ENCODE measurements at places on chromosomes 1 and 21. TPM values are rescaled to one million over a fixed set of nuclear protein-coding genes. Genes with fewer than 3 reads are reported as not detected.

Gene BLACAT1
- 1.0 TPM for total RNA-seq

Gene TAS1R1
- not detected for total RNA-seq

Gene LCE3D
- not detected for total RNA-seq

Gene CFHR1
- not detected for total RNA-seq

- peaks cover 23% of the 10 kb centered on the region for H3K4me1 ChIP-seq
- DNase-seq, result peak; percentile 38
- H3K4me3 ChIP-seq, result peak overlapping the region; percentile 2
- H3K27me3 ChIP-seq, result no peaks in the 10 kb centered on the region
Observed at GRCh38 chr1:29259802-29260441, 23.6 kb downstream of the PTPRU start.

GRCh38 chr1:79929356-79929755 is 922.8 kb upstream of the ADGRL4 start:
- H3K4me1 ChIP-seq, result no peaks in the 10 kb centered on the region
- H3K4me3 ChIP-seq, result no peak overlapping the region
- no peak for DNase-seq
- H3K36me3 ChIP-seq, result no peaks in the 10 kb centered on the region
- H3K27me3 ChIP-seq, result no peaks in the 10 kb centered on the region
- no peak overlapping the region for H3K27ac ChIP-seq

DNA sequence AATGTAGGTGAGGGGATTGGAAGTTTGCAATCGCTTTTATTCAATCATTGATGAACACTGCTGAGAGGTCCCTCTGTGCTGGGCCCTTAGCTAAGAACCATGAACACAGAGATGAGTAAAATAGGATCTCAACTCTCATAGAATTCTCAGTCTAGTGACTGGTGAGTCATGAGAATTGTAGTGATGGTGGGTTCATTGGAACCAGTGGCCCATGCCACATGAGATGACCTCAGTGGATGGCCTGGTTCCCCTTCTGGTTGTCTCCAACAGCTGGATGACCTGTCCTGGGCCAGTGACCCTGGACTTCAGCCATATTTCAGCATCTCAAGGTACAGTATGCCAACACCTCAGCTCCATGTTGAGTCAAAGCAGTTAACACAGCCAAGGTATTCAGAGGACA is 21.3 kb upstream of the S100A10 start:
- H3K4me1 ChIP-seq, result no peaks in the 10 kb centered on the region
- DNase-seq, result no peak
- no peaks in the 10 kb centered on the region for H3K27me3 ChIP-seq
- no peak overlapping the region for H3K4me3 ChIP-seq
- no peak overlapping the region for H3K27ac ChIP-seq
- H3K36me3 ChIP-seq, result no peaks in the 10 kb centered on the region

DNA sequence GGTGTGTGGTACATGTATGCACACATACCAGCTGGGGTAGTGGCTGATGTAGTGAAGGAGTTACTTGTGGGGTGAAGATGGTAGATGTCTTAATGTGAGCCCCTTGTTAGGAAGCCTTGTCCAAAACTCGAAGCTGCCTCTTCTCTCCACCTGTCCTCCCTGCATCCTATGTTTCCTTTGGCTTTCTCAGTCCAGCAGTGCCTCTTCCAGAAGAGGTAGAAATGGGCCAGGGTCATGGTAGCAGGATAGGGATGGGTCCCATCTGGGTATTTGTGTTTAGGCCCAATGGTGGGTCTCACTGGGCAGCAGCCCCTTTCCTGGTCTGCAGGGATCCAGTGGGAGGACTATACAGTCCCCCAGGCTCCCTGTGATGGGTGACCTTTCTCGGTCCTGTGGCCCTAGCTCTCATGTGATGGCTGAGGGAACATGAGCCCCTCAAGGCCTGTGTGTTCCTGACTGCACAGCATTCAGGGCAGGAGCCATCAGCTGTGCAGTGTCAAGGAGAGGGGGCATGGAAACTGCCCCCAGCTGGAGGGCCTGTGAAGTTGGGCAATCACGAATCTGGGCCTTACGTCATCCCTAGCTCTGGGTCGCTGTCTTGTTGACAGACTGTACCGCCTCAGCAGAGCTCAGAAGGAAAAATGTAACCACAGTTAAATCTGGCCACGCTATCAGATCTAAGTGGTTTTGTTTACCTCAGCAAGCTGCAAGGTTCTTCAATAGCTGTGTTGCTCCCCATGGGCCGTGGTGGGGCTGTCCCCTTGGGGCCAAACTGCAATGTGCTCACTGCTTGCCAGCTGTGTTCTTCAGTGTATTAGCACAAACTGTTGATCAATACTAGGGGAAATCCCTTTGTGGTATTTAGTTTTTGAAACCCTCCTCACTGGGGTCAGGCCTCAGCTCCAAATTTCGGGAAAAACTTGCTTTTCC is 82.7 kb downstream of the NOS1AP start:
- no peaks in the 10 kb centered on the region for H3K36me3 ChIP-seq
- H3K27ac ChIP-seq, result no peak overlapping the region
- H3K4me3 ChIP-seq, result no peak overlapping the region
- no peak for DNase-seq
- H3K4me1 ChIP-seq, result peaks cover 8% of the 10 kb centered on the region

- no peaks in the 10 kb centered on the region for H3K27me3 ChIP-seq
- DNase-seq, result no peak
- H3K27ac ChIP-seq, result no peak overlapping the region
- H3K4me1 ChIP-seq, result peaks cover 25% of the 10 kb centered on the region
Observed at GRCh38 chr1:117600966-117601365, 4.9 kb upstream of the TENT5C start.

DNA sequence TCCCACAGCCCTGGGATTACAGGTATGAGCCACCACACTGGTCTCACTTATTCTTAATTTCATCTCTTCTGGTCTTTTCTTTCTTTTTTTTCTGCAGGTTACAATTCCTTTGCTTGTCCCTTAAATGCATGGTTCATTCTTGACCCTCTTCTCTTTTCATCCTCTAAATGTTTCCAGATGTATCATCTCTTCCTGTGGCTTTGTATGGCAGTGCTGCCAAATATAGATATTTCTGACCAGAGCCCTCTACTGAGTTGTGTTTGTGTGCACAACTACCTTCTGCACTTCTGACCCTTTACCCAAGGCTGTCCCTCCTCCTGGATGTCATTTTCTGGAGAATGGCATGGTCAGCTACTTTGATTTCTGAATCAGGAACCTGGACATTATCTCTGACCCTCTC is 32.5 kb downstream of the OLFML3 start:
- no peak overlapping the region for H3K4me3 ChIP-seq
- H3K36me3 ChIP-seq, result no peaks in the 10 kb centered on the region
- H3K27ac ChIP-seq, result no peak overlapping the region
- DNase-seq, result no peak

DNA sequence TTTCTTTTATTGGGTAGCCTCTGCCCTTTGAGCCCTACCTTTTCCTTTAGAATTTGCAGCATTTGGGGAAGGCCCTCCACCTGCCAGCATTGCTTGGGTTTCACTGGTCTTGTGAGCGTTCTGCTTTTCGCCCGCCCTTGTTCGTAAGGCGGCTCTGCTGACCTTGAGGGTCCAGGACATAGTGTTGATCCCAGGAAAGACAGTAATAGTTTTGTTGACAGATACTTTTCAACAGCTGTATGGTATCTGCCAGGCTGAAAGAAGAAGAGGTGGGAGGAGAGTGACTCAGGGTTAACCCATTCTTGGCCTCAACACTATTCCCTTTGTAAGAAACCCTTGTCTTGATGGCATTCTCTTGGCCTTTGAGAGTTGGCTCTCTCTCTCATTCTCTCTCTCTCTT is 113.4 kb upstream of the SPAG17 start:
- no peak for DNase-seq
- no peaks in the 10 kb centered on the region for H3K36me3 ChIP-seq
- H3K4me3 ChIP-seq, result no peak overlapping the region
- H3K27ac ChIP-seq, result no peak overlapping the region

DNA sequence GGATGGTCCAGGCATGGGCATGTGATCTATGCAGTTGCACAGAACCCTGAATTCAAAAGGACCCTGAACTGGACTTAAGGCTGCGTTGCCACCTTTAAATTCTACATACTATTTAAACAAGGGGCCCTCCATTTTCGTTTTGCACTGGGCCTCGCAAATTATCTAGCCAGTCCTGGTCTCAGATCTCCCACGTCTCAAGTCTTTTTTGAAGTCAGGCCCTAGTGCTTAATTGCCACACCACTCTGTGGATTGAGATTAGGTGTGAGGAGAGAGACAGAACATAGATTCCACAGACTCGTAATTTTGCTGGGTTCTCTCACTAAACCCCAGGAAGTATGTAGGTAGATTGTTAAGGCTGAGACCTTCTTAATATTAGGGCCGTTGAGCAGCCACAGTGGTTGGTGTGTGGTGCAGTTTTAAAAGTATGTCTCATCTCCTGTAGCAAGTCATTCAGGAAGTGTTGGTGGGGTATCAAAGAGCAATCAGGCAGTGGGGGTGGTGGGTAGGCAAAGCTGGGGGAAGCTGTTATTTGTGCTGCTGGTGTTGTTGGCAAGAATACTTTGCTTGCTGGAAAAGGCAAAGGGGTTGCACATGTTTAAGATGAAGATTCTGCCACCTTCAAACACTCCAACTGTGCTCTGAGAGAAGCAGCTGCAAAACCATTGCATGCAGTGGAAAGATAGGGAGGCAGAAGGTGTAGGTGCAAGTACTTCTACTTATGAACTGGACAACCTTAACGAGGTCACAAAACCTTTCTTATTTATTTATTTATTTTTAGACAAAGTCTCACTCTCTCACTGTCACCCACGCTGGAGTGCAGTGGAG is 11.2 kb downstream of the CD84 start:
- H3K4me3 ChIP-seq, result no peak overlapping the region
- no peaks in the 10 kb centered on the region for H3K27me3 ChIP-seq

- no peaks in the 10 kb centered on the region for H3K27me3 ChIP-seq
- DNase-seq, result peak; percentile 42
Observed at GRCh38 chr1:220708936-220709801, 19.0 kb downstream of the C1orf115 start.

GRCh38 chr1:54489627-54490250 is 58.3 kb upstream of the ACOT11 start:
- H3K27ac ChIP-seq, result peak overlapping the region; percentile 84
- no peaks in the 10 kb centered on the region for H3K36me3 ChIP-seq
- no peak for DNase-seq
- no peak overlapping the region for H3K4me3 ChIP-seq
- H3K27me3 ChIP-seq, result no peaks in the 10 kb centered on the region

DNA sequence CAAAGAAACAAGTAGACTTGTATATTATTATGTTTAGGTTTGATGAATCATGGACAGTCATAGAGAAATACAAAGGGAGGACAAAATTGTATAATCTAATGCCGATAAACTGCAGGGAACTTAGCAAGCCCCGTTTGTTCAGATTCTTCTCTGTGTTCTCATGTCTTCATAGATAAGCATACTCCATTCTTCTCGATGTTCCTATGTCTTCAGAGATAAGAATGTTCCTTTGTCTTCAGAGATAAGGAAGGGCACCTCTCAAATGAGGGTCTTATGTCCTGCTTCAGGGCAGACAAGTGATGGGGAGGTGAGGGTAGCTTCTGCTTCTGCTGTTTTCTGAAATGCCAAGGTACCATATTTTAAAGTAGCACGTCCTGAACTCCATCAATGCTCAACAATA is 19.7 kb upstream of the TADA1 start:
- no peaks in the 10 kb centered on the region for H3K4me1 ChIP-seq
- H3K27ac ChIP-seq, result no peak overlapping the region
- H3K27me3 ChIP-seq, result no peaks in the 10 kb centered on the region
- no peak overlapping the region for H3K4me3 ChIP-seq
